ENCODE measurements at places on chromosomes 7 and 10.

GRCh38 chr10:71868192-71868697 is 17.2 kb upstream of the PSAP start:
- DNase-seq: peak; percentile 39

- DNase-seq: no peak
Measured at GRCh38 chr7:123755338-123755737, 6.5 kb upstream of the WASL start.

DNA sequence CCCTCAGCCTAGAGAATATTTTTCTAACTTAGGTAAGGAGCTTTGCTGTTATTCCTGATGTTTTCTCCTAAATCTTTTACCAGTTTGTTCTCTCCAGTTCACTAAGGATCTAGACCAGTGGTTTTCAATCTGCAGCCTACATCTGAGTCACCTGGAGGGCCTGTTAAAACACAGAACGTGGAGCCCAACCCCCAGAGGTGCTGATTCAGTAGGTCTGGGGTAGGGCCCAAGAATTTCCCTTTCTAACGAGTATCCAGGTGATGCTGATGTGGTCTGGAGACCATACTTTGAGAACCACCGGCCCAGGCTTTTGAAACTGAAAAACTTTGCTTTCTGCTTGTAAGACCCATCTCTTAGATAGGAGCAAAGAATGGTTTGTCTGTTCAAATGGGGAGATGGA is 51.2 kb upstream of the KMT2E start:
- no peak for DNase-seq

GRCh38 chr7:100189061-100189460 is 11.3 kb downstream of the STAG3 start:
- no peak for DNase-seq

GRCh38 chr10:93288679-93289634 is 193.2 kb downstream of the MYOF start:
- DNase-seq: peak; percentile 65

DNA sequence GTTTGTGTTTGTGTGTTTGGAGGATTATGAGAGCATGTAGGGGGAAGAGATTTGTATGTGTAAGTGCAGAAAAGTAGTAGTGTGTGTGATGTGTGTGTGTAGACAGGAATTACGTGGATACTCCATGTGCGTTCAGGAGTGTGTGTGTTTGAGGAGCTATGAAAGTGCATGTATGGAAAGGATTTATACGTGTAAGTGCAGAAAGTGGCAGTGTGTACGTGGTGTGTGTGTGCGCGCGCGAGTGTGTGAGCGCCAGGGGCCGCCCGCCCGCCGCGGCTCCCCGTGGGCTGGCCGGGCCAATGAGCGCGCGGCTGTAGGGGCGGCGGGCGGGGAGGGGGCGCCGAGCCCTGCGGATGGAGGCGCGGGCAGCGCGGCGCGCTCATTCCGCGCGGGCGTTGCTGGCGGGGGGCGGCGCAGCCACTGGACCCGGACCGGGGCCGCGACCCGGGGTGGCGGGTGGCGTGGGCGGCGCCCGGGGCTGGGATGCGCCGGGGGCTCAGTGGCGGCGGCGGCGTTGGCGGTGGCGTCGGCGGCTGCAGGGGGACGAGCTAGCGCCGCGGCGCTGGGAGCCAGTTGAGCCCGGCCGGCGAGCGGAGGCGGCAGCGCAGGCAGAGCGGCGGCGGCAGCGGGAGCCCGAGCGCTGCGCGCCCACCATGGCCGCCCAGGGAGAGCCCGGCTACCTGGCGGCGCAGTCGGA is at the start of gene BICC1:
Gene BICC1, plus strand, starts transcription at position 382 of the 697 bp plus-strand sequence. Its CDS starts 272 bp downstream, at position 654.
- peak; percentile 39 for DNase-seq

DNA sequence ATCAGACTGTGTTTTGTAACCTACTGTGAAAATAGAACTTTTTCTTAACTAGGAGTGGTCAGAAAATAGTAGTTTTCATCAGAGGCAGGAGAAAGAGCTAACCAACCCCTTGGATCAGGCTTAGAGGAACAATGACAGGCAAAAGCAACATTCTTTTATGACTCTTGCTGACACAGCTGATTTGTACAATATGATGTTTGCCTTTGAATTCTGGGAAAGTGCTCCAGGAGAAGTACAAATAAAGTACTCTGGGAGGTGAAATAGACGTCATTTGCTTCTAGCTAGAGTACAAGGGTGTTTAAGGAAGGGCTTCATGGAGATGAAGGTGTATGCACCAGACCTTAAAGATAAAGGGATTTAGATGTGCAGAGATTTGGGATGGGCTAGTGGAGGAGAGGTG is 75.1 kb upstream of the KIAA1217 start:
- no peak for DNase-seq

GRCh38 chr7:114903131-114903530 is 18.8 kb upstream of the MDFIC start:
- DNase-seq: no peak

- no peak for DNase-seq
Measured at GRCh38 chr10:101682172-101682825, 12.7 kb downstream of the FBXW4 start.

- DNase-seq: no peak
Measured at GRCh38 chr10:72338180-72338579, 16.5 kb downstream of the DNAJB12 start.

DNA sequence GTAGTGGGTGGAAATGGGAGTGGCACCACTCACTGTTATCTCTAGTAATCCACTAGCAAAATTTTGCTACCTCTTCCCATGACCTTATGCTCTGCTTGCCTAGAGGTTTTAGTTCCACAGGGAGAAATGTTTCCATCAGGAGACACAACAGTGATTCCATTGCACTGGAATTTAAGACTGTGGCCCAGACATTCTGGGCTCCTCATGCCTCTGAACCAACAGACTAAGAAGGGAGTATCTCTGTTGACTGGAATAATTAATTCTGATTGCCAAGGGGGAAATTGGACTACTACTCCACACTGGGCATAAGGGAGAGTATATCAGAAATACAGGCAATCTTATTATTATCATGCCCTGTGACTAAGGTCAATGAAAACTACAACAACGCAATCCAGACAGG is 16.2 kb upstream of the BRAF start:
- DNase-seq: no peak

DNA sequence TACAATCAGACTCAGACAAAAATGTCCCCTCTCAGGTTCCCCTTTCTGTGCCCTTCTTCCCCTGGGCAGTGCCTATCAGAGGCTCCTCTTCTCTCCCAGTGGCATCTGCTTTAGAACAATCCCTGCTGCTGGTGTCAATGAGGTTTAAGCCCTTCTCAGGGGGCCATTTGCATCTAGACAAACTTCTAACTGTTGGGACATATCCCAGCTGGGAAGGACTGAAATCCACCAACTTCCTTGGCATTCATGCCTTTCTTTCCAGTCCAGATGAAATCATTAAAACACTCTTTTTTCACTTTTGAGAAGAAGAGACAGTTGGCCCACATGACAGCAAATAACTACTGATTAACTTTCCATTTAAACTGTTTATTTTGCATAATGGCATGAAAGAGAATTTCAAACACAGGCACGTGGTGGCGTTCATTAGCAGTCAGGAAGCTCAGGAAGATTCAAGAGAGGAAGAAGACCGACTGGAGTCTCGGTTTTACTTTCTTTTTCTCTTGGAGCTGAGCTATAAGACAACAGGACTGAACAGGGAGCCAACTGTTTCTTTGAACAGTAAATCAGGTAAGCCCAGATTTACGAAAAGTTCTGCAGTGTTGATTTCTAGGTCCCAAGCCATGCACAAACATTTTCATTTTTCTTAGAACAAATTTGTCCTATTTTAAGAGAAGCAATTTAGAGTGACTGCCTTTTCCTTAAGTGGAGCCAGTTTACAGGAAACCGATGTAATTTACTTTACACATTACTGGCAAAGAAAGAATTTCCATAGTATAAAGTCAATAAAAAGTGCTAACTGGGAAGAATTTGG is at the start of gene GIMAP2:
Gene GIMAP2, plus strand, starts transcription at position 488 of the 811 bp plus-strand sequence. CDS start 1,354 bp downstream, outside the sequence.
- no peak for DNase-seq

DNA sequence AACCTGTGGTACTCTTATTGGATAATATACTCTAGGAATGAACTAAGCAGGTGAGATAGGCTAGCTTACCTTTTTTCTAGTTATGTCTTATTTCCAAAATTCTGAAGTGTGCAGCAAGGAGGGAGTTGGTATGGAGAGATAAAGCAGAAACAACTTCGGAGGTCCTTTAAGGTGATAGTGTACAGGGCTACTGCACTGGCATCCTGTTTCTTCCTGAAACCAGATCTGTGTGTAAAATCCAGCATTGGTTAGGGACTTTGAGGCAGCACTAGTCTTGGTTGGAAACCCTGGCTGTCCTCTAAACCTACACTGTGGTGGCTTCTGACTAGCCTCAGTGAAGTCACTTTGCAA is 66.9 kb upstream of the STRIP2 start:
- DNase-seq: no peak

GRCh38 chr7:144720149-144720548 is 115.7 kb downstream of the TPK1 start:
- no peak for DNase-seq

DNA sequence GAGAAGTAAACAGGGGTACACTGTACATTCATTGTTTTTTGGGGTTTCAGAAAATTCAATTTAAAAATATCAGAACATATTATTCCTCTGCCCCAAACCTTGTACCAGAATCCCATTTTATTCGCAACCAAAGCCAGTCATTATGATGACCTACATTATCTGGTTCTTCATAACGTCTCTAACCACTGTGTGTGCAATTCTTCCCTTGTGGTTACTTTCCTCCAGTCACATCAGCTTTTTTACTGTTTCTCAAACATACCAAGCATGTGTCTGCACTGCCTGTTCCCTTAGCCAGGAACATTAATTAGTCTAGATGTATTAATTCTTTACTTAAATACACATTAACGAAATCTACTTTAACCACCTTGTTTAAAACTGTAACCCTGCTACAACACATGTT is 64.8 kb downstream of the THSD7A start:
- DNase-seq: no peak

- no peak for DNase-seq
Measured at GRCh38 chr7:111510584-111511378, 51.5 kb downstream of the IMMP2L start.

- no peak for DNase-seq
Measured at GRCh38 chr10:38174336-38174735, 80.2 kb downstream of the ZNF37A start.

GRCh38 chr7:2813350-2814185 is 30.5 kb downstream of the GNA12 start:
- DNase-seq: no peak

- no peak for DNase-seq
Measured at GRCh38 chr10:46524472-46525176, 31.8 kb downstream of the GPRIN2 start.

DNA sequence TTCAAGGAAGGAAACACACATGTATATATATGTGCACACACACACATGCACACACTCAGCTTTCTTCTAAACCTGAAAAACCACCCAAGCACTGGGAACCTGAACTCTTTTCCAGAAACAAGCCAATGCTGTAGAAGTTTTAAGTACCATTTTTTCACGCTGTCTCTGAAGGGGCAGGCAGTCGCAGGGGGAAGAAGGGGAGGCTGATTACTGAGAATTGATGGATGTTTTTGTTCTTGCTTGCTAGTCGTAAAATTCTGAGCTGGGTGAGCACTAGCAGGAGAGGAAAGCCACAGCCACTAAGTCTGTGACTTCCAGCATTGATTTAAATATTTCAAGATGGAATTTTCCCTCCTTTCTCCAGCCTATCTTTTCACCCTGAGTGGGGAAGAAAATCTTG is 391.8 kb downstream of the CALN1 start:
- DNase-seq: no peak

DNA sequence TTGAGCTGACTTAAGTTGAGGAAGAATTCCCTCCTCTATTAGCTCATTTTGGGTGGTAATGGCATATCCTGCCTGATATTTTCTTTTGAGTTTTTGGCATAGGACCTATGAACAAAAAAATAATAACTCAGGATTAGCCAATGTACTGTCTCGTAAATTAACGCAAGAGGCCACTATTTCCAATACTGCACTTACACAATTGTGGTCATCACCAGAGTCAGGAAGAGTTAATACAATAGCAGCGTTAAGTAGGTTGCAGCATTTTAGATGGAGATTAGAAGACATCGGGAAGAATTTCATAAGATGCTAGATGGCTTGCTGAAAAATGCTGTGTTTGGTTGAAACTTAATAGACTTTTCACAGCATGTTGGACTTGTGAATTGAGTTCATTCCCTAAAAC is 36.4 kb downstream of the ANTXRL start:
- DNase-seq: no peak

GRCh38 chr10:42939685-42940366 is 137.0 kb upstream of the RET start:
- no peak for DNase-seq
